CD4-positive, alpha-beta T cell treated with Interleukin-1 beta for 1 hour (primary cell): ENCODE measurements at places on chromosomes 6 and 20.
A peak's percentile ranks its signal among the peaks of the same experiment; 100 is the strongest.

- peak; percentile 58 for DNase-seq
These were observed 12.5 kb downstream of the GNL1 start for GRCh38 chr6:30543821-30544220.

DNA sequence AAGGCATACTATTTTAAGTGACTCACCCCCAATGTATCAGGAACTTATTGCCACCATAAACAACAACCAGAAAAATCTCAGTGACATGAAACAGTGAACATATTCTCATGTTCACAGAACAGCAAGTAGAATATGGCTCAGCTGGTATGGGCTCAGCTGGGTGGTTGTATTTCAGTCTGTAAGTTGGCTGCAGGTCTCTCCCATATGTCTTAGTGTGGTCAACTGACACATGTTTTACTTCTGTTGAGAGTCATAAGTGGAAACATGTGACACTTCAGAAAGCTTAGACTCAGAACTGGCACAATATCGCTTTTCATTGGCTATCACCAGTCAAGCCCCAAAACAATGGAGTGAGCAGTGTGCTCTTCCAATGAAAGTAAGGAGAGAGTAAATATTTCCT is 574.1 kb downstream of the HAO1 start:
- no peak for DNase-seq

- peak; percentile 19 for DNase-seq
These were observed 342.0 kb downstream of the SOX4 start for GRCh38 chr6:21935561-21936028.

GRCh38 chr6:47034421-47034820 is 7.7 kb downstream of the ADGRF1 start:
- DNase-seq: no peak

DNA sequence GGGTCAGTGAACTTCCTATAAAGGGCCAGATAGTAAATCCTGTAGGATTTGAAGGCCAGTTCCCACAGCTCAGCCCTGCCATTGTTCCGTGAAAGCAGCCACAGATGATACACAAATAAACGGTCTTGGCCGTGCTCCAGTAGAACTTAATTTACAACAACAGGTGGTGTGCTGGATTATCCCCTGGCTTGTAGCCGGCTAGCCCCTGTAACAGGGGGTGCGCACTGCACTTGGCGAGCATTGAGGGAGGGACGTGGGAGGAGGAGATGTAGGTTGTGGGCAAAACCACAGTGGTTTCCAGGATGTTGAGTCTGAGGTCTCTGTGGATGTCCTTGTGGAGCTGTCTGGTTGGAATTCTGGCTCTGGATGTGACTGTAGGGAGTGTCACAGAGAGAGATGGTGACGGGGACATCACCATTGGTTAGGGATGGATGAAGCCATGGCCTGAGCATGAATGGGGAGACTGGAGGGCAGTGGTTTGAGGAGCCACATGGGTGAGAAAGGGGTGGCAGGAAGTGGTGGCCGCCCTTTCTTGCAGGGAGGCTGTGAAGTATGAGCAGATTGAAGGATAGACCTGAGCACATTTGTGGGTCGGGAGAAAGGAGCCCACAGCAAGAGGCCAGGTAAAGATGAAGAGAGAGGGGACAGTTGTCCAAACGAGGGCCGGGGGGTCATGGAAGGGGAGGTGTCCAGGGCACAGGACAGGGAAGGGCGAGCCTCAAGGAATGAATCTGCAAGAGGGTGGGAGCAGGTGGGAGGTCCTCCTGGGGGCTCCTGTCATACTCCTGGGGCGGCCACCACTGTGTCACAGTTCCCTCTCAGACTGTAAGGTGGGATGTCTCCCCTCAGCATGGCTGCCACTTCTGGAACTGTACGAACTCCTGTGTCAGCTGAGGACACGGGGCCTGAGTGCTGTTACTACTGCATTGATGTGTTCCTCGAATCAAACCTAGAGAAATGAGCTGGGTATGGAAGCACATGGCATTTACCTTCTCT is 53.6 kb downstream of the CDH26 start:
- DNase-seq: peak; percentile 2
